Activated T-cell treated with anti-CD3 and anti-CD28 coated beads, Interleukin-2, amount 50 U/mL, for 72 hours (primary cell): ENCODE measurements at places on chromosomes 13 and 19. TPM values are rescaled to one million over a fixed set of nuclear protein-coding genes. Genes with fewer than 3 reads are reported as not detected.

Gene PBX4
- 56.8 TPM for total RNA-seq

DNA sequence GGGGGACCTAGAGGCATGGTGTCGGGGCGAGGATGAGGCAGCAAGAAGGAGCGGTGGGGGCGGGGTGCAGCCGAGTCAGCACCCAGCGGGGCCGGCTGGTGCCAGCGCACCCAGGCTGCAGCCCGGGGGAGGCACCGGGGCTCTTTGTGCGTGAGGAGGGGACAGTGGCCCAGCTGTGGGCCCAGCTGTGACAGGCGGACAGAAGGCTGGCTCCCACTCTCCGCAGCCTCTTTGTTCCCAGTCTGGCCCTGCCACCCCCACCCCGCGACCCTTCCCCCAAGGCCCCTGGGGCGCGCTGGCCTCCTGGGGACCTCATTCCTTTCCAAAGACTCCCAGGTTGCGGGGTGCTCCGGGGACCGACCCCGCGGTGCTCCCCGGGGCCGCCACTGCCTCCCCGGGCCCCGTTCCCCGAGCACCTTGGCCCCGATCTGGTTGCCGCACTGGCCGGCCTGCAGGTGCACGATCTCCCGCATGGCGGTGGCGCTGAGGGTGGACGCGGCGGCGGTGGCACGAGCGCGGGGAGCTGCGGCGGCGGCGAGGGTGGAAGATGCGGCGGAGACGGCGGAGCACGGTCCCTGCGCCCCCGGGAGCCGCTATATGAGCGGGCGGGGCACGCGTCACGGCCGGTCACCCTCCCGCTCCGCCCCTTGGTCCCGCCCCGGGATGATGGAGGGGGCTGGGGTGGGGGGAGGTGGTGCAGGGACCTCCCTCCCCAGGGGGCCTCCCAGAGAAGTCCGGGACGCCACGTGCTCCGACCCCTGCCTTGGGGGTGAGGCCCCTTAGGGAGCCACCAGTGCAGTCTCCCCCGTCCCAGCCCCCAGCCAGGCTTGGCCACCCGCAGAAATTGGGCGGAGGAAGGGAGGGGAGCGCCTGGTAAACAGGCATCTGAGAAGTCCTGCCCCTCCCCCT is at the start of gene TUBB4A:
Gene TUBB4A (minus strand): TSS at position 570 of the 909 bp plus-strand sequence. CDS start 97 bp downstream, at position 473.
- peak within 1 kb of the TSS; percentile 68 for H3K4me3 ChIP-seq
- no peaks in the 10 kb centered on the region for H3K36me3 ChIP-seq
- DNase-seq = peak; percentile 67

DNA sequence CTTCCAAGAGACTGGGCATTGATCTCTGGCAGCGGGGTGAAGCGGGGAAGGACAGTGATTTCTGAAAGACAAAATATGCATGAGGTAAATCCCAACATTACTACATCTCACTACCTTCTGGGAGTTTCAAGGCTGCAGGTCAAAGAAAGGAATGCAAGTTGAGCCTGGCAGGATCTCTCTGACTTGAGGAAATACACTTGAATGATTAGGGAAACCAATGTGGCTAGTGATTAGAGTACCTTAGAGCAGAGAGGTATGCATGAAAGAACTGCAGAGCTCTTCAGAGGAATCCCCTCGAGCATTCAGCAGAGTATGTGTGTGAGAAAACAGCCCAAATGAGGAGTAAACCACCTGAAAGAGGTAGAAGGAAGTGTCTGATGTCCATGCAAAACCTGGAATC is 2874.1 kb upstream of the PCDH20 start:
- no peaks in the 10 kb centered on the region for H3K4me1 ChIP-seq
- no peak for DNase-seq
- no peaks in the 10 kb centered on the region for H3K27me3 ChIP-seq
- H3K36me3 ChIP-seq = peaks cover 2% of the 10 kb centered on the region
- no peak overlapping the region for H3K4me3 ChIP-seq

- peaks cover 8% of the 10 kb centered on the region for H3K4me1 ChIP-seq
- H3K4me3 ChIP-seq = no peak overlapping the region
- DNase-seq = no peak
Measured at GRCh38 chr19:40410030-40410389, 3.2 kb downstream of the PRX start.

DNA sequence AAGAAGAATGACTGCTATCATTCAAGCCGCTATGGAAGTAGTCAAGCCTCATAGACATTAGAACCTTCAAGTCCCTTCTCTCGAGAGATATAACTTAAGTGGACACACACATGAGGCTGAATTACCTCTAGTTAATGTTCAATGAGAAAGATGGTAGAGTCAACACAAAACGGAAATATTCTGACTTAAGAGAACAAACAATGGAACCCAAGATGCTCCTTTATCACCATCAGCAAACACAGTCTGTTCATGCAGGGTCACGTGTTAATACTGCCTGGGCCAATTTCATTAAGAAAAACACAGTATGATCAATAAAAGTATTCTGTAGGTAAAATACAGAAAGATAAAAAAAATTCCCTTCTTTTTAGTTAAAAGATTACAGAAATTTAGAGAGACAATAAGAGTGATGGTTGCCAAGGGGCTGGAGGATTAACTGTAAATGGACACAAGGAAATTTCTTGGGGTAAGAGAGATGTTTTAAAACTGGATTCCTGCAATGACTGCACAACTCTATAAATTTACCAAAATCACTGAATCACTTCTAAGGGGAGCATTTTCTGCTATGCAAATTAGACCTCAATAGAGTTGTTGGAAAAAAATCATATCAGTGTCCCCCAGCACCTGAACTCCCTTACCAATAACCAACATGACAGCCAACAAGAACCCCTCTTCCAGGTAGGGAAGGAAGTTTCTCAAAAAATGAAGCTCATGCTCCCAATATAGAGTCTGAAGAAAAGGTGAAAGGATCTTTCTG is 256.6 kb downstream of the ABCC4 start:
- no peaks in the 10 kb centered on the region for H3K27me3 ChIP-seq
- no peak for DNase-seq
- H3K36me3 ChIP-seq = peaks cover 11% of the 10 kb centered on the region
- peaks cover under 1% of the 10 kb centered on the region for H3K4me1 ChIP-seq
- no peak overlapping the region for H3K27ac ChIP-seq

Gene ATP1A3
- total RNA-seq = 4.3 TPM

DNA sequence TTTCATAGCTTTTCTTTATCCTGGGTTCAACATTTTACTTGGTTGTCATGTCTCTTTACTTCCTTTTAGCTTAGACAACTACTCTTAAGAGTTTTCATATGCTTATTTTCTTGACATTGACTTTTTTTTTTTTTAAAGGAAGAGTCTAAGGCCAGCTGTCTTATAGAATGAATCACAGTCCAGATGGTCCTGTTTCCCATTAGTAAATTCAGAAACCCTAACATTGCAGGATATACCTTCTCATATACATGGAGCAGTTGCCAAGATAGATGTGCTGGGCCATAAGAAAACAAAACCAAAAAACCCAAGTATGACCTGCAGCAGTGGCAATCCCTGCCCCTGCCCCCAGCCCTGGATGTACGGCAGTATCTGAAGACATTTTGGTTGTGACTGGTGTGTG is 72.8 kb downstream of the COG3 start:
- H3K4me1 ChIP-seq = no peaks in the 10 kb centered on the region
- DNase-seq = no peak
- H3K27me3 ChIP-seq = no peaks in the 10 kb centered on the region
- peaks cover 9% of the 10 kb centered on the region for H3K36me3 ChIP-seq
- H3K4me3 ChIP-seq = no peak overlapping the region
- H3K27ac ChIP-seq = peak overlapping the region; percentile 85

GRCh38 chr19:27746691-27747380 is 1466.1 kb downstream of the UQCRFS1 start:
- no peak for DNase-seq
- H3K27me3 ChIP-seq = no peaks in the 10 kb centered on the region
- H3K4me1 ChIP-seq = no peaks in the 10 kb centered on the region

DNA sequence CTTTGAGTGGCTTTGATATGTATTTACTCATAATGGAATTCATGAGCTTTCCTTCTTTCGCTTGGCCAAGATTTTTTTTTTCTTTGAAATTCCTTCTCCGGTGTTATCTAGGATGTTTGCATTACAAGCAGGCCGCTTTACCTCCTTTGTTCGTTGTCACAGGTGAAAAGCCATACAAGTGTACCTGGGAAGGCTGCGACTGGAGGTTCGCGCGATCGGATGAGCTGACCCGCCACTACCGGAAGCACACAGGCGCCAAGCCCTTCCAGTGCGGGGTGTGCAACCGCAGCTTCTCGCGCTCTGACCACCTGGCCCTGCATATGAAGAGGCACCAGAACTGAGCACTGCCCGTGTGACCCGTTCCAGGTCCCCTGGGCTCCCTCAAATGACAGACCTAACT is 16.7 kb downstream of the KLF5 start:
- H3K27me3 ChIP-seq = peaks cover 12% of the 10 kb centered on the region
- H3K4me1 ChIP-seq = peaks cover 6% of the 10 kb centered on the region
- no peak overlapping the region for H3K27ac ChIP-seq
- no peaks in the 10 kb centered on the region for H3K36me3 ChIP-seq

Gene NLRP9
- total RNA-seq = not detected

Gene LPAR2
- total RNA-seq = 72.8 TPM

Gene MAG
- 0.83 TPM for total RNA-seq

Gene N4BP2L1
- 38.4 TPM for total RNA-seq

Gene INSL3
- total RNA-seq = 6.8 TPM

Gene NR1H2
- total RNA-seq = 80.1 TPM

DNA sequence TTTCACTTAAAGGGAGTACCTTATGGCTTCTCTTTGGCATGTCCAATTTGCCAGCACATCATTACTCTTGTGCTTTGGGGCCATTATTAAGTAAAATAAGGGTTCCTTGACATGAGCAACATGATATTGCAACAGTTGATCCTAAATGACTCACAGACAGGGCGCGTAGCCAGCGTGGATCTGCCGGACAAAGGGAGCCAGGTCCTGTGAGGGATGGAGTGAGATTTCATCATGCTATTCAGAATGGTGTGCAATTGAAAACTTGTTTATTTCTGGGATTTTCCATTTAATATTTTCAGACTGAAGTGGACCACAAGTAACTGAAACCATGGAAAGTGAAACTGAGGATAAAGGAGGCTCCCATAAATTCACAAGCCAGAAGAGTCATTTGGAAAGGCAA is 48.6 kb upstream of the WASF3 start:
- peaks cover 6% of the 10 kb centered on the region for H3K27me3 ChIP-seq
- peaks cover 6% of the 10 kb centered on the region for H3K36me3 ChIP-seq
- no peak overlapping the region for H3K27ac ChIP-seq
- H3K4me3 ChIP-seq = no peak overlapping the region
- no peaks in the 10 kb centered on the region for H3K4me1 ChIP-seq

DNA sequence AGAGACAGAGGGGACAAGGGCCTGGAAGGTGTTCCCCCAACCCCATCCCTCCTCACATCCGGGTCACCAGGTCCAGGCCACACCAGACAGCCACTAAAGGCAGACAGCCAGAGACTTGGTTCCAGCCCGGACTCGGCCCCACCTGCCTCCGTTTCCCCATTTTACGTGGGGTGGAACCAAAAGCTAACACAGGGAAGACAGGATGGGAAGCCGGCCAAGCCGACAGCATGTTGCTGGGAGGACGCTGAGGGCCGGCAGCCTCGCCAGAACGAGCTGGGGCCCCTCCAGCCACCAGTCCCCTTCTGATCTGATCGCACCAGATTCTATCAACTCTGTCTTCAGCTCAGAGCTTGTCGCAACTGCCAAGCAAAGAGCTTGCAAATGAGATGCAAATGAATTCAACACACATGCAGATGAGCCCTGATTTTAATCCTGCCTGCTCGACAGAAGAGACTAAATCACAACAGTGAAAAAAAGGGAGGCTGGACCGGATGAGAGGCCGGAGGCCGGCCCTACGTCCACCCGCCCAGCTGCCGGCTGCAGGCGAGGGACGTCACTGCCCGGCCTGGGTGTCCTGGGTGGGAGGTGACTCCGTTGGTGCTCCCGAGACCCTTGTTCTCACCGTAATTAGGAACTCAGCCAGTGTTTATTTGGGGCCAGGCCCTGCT is 17.5 kb upstream of the SHC2 start:
- peaks cover 18% of the 10 kb centered on the region for H3K36me3 ChIP-seq
- DNase-seq = no peak
- H3K4me1 ChIP-seq = peaks cover 7% of the 10 kb centered on the region
- no peak overlapping the region for H3K27ac ChIP-seq

GRCh38 chr19:44900328-44901244 is 5.0 kb upstream of the APOE start:
- H3K4me1 ChIP-seq = no peaks in the 10 kb centered on the region
- H3K27ac ChIP-seq = no peak overlapping the region
- H3K36me3 ChIP-seq = peaks cover 5% of the 10 kb centered on the region
- no peak overlapping the region for H3K4me3 ChIP-seq
- no peak for DNase-seq

DNA sequence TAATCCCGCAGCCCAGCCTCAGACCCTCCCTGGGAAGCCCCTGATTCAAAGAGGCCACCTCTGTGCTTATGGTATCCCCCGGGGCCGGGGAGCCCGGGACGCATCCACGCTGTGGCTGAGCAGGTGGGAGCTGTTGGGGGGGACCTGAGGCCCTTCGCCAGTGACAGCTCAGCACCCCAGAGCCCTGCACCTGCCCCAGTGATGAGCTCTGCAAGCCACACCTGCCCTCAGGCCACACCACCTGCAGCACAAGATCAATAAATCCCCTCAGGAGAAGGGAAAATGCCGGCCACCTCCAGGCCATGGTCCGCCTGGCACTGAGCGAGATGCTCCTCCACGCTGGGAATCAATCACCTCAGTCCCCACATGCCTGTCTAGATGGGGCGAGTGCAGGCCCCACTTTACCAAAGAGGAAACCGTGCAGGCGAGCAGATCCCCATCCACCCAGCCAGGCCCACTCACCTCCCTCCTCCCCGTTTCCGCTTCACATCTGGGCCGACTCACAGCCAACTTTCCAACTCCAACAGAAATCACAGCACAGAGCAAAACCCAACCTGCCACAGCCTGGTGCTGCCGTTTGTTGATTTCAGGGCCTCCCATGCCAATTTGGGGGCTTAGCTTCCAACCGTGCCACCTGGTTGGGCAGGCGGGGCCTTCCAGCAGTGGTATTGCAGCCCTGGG is 12.8 kb downstream of the MOB3A start:
- peak overlapping the region; percentile 99 for H3K27ac ChIP-seq
- peak overlapping the region; percentile 100 for H3K4me3 ChIP-seq
- DNase-seq = peak; percentile 71
- H3K27me3 ChIP-seq = no peaks in the 10 kb centered on the region
- peaks cover 24% of the 10 kb centered on the region for H3K36me3 ChIP-seq

DNA sequence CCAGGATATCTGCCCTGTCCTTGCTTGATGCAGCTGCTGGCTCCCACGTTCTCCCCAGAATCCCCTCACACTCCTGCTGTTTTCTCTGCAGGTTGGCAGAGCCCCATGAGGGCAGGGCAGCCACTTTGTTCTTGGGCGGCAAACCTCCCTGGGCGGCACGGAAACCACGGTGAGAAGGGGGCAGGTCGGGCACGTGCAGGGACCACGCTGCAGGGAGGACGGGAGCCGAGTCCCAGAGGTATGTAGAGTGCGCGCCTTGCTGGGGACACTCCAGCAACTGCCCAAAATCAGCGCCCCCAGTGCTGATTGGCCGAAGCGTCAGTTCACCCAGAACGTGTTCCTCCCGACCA is 30.3 kb upstream of the MIER2 start:
- H3K4me3 ChIP-seq = no peak overlapping the region
- peaks cover 10% of the 10 kb centered on the region for H3K27me3 ChIP-seq
- DNase-seq = no peak
- no peak overlapping the region for H3K27ac ChIP-seq
- peaks cover 4% of the 10 kb centered on the region for H3K4me1 ChIP-seq
- no peaks in the 10 kb centered on the region for H3K36me3 ChIP-seq

GRCh38 chr19:29805031-29805965 is 6.5 kb upstream of the CCNE1 start:
- no peaks in the 10 kb centered on the region for H3K36me3 ChIP-seq
- H3K27ac ChIP-seq = no peak overlapping the region
- H3K4me3 ChIP-seq = no peak overlapping the region
- peaks cover 26% of the 10 kb centered on the region for H3K4me1 ChIP-seq
- no peak for DNase-seq

GRCh38 chr13:72970956-72971355 is 87.8 kb upstream of the KLF5 start:
- H3K27me3 ChIP-seq = no peaks in the 10 kb centered on the region
- H3K36me3 ChIP-seq = no peaks in the 10 kb centered on the region
- no peak for DNase-seq
- no peak overlapping the region for H3K4me3 ChIP-seq
- H3K4me1 ChIP-seq = no peaks in the 10 kb centered on the region
